BJ (cell line): ENCODE measurements at places on chromosomes 2 and 18. TPM values are rescaled to one million over a fixed set of nuclear protein-coding genes. Genes with fewer than 3 reads are reported as not detected.

- DNase-seq: no peak
Measured at GRCh38 chr2:168626096-168626495, 170.0 kb downstream of the CERS6 start.

DNA sequence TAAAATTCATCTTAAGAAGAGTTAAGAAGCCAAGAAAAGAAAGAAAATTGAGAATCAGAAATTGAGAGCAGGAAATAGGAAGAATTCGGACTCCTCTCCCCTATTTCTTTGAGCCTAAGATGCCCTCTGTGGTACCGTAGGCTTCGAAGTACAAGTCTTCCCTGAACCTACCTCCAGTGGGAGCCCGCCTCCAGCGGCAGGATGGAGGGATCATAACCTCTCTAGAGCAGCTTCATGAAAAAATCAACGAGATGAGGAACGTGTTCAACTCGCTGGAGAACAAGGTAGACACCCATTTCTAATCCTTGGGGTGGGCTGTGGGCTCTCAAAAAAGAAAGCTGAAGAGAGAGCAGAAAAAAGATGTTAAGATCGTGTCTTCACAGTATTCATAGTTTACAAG, 36.3 kb downstream of the ARHGEF33 start:
- no peak for DNase-seq

DNA sequence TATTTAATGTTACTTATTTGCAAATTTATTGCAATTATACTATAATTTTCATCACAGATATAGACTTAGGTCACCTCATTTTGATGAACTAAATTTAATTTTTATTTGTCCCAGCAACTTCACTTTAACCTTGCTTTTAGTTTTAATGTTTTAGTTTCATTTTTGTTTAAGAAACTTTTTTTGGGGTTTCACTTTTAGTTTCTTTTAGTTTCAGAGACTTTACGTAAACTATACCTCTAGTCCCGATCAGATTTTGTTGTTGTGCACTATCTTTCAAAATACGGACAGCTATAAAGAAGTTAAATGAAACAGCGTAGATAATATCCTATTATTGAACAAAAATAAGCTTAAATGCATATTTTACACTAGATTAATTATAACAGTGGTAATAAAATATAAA, 460.5 kb downstream of the ERBB4 start:
- no peak for DNase-seq

DNA sequence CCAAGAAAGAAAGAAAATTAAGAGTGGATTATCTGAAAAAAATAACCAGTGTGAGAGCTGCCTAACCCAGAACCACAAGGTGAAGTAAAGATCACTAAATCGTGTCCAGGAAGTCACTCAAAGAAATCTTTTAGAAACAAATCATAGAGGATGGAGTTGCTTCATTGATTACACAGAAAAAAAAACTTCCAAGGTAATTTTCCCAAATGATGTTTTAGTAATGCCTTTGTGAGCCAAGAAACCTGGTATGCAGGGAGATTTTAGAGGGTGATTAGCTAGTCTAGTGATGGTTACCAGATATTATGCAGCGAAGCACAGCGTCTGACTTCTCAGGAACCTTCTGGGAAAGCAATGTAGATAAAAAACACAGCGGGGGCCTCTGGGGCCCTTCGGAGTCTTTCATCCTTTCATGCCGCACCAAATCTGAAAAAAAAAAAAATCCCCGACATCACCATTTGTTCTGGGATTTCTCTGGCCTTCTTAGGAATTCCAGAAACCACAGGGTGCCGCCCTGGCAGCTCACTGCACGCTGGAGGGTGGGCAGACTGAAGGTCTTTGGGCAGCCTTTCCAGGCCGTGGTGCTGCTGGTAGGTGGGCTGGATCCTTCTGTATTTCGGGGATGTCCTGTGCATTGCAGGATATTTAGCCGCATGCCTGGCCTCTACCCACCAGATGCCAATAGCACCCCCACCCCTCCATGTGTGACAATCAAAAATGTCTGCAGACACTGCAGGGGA, 17.3 kb downstream of the ALPK2 start:
- no peak for DNase-seq

GRCh38 chr2:160063271-160063670, 856 bp upstream of the PLA2R1 start:
- DNase-seq: no peak

DNA sequence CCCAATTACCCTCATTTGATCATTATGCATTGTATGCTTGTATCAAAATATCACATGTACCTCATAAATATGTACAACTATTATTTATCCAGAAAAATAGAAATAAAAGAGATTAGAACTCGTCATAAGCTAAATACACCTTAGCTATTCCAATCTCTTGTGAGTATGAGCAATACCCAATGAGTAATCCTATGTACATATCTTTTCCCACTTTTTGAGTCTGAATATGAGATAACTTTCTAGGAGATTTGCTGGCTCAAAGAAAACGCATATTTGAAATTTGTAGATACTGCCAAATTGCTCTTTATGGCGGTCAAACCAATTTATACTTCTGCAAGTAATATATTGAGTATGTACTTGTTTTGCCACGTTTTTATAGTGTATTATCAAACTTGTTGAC, 24.1 kb downstream of the PRKD3 start:
- DNase-seq: no peak

Gene PLGLB2
- polyA plus RNA-seq: 1.2 and 2.3 TPM in 2 replicates

Gene TRABD2A
- 3.0 and 3.8 TPM in 2 replicates for polyA plus RNA-seq

DNA sequence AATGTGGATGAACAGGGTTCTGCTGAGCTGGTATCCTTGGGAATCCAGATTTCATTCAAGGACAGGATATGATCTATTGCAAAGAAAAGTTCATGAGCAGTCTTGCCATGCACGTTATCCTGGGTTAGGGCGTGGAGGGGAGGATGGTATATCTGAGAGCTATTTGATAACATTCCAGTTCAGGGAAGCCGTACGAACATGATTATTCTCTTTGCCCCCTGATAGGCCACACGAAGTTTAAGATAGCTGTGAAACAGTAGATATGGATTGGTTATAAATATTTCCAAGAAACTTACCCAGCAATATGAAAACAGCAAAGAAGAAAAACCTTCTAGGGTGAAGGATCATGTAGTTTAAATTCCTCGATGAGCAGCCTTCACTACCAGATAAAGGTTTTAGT, 171.9 kb downstream of the LTBP1 start:
- DNase-seq: no peak
